ENCODE measurements at places on chromosomes 13 and 19. TPM values are rescaled to one million over a fixed set of nuclear protein-coding genes. Genes with fewer than 3 reads are reported as not detected.

PSG7 gene
- total RNA-seq: not detected

MCEMP1 gene
- total RNA-seq: not detected

GDF15 gene
- total RNA-seq: 0.51 TPM

SELENOV gene
- not detected for total RNA-seq

GGN gene
- total RNA-seq: not detected

CACNA1A gene
- total RNA-seq: 0.72 TPM

All from tongue (tissue), 3 donors.